Fibroblast of skin of scalp (primary cell): ENCODE measurements at places on chromosomes 13 and 19.

GRCh38 chr13:97300871-97301270, 78.7 kb downstream of the MBNL2 start:
- DNase-seq = no peak

- DNase-seq = peak; percentile 16
These were observed 291.0 kb downstream of the DLEU7 start for GRCh38 chr13:50552424-50552966.

GRCh38 chr19:42252365-42253244, 2.3 kb downstream of the ERF start:
- DNase-seq = peak; percentile 47

- no peak for DNase-seq
These were observed 389.0 kb downstream of the OLFM4 start for GRCh38 chr13:53417601-53418000.

DNA sequence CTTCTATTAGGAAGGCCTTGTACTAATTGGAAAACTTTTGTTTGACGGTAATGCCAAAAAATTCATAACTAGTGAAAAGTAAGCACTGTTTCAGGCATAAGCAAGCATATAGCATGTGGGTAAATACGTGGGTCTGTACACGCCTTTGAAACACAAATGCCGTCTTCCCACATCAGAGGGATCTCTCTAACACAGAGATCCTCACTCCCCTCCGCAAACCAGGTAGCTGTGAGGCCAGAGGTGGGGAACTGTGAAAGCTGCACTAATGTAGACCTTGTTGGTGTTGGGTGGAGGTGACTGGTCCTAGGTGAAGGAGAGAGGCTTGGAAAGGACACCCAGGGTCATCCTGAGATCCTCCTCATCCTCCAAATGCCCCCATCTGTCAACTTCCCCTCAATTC, 16.0 kb upstream of the POU2F2 start:
- DNase-seq = no peak

DNA sequence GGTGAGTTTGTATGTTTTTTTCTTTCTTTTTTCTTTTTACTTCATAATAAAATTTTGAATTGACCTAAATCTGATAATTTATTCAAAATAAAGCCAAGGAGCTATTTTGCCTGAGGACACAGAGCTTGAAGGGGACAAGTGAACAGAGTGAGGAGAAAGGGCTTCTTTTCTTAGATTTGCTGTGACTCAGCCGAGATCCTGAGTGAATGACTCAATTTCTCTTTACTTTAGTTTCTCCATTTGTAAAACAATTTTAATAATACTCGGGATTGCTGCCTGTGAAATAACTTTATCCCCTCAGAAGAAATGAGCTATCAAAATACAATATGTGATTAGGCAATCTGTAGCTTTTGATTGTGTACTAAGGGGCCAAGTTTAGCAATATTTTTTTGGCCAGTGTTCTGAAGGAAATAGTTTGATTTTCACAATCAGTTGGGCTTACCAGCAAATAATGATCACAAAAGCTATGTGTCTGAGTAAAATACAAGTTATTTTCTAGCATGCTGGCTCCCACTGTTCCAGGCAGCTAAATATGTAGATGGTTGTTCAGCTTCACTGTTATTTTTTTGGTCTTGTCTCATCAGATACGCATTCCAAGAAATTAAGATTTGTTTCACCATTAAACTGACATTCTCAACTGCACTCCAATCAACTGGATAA, 437.5 kb downstream of the FGF9 start:
- DNase-seq = peak; percentile 9

- DNase-seq = no peak
These were observed 55.1 kb downstream of the RXFP2 start for GRCh38 chr13:31794452-31794851.

- peak; percentile 84 for DNase-seq
These were observed 3.6 kb upstream of the KCNN4 start for GRCh38 chr19:43784241-43784980.

DNA sequence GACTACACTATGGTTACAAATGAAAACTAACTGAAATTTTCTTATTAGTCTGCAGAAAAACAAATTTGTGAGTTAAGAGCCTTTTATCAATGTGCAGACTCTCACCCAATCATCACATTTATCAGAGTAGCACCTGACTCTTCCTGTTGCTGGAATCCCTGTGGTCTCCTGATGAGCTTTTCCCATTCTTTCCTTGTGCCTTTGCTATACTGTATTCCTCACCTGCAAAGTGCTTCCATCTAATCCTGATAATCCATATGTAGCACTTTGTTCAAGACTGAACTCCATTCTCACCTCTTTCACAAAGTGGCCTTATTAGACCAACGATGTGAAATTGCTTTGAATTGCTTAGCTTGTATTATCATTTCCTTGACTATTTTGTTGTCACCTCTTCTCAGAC, 225.3 kb downstream of the LHFPL6 start:
- DNase-seq = no peak
